ENCODE measurements at places on chromosomes 6 and 20.

DNA sequence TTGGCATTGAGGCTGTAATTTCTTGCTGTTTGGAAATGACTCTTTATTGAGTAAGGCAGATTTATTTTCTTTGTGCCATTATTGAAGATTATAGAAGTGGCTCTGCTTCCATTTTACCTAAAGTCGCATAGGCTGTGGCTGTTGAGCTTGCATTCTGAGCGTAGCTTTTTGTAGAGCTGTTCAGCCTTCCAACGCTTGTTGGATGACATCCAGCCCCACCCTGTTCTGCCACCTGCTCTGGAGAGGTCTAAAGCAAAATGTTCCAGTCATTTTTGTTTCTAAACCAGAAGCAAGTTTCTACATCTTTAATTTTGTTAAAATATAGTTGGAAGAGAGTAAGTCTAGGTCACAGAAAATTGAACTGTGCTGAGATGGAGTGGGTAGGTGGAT, 24.4 kb downstream of the UST start:
- no peak for DNase-seq

DNA sequence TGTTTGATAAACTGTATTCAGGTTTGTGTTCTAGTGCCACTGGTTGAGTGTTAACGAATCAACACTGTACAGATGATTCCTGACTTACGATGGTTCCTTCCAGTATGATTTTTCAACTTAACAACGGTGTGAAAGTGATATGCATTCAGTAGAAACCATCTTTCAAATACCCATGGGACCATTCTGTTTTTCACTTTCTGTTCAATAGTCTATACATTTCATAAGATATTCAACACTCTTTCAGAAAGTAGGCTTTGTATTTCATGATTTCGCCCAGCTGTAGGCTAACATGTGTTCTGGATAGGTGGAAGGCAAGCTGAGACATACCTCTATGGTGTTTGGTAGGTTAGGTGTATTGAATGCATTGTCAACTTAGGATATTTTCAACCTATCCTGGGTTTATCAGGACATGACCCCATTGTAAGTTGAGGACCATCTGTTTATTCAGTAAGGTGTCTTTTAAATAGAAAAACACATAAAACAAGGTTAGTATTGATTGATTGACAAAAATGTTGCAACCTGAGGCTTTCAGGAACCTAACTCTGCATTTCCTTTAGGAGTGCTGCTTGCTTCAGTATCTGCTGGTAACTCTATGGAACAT, 32.3 kb downstream of the SYNJ2 start:
- DNase-seq, result no peak

DNA sequence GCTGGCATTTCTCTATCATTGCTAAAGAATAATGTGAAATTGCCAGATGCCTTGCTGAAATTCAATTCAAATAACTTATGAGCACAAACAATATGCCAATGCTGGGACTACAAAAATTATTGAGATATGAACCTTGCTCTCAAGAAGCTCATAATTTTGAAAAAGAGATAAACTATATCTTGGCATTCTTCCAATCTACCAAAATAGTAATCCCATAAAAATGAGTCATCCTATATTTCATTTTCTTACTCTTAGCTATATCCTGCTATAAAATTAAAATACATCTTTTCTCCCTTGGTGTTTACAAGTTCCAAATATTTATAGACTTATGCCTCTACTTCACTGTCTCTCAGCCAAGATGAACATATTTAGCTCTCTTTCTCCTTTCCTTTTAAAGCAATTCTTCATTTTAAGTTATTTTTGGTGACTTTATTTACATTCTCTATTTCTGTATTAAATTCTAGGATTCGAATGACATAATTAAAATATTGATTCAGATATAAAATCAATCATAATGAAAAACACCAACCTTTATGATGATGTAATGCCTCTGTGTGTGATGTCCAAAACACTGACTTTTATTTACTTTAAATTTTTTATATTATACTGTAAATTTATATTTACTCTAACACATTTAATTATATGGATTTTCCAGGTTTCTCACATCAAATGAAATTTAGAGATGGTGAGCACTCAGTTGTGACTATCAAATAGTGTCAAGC, 152.6 kb downstream of the CDK19 start:
- no peak for DNase-seq

DNA sequence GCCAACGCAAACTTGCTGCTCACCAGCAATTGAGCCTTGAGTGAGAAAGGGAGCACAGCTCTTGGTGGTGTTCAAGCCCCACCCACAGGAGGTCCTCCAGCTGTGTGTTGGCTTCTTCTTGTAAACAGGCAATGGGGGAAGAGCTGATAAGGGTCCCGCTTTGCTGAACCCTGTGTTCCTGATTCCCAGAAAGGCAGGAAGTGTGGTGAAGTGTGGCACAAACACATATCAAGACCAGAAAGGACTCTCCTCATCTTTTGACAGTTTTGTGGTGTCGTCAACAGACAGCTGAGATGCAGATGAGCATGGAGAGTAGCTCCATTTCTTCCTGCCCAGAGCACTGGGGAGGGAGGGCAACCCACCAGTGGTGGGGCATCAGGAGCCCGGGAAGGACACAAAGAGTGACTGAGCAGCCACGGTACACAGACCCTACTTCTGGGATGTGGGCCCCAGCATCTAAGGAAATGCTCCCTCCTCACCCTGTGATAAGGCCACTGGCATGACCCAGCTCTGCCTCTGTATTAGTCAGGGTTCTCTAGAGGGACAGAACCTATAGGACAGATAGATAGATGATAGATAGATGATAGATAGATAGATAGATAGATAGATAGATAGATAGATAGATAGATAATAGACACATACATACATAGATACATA, 188.9 kb upstream of the TAB2 start:
- DNase-seq, result no peak

- DNase-seq, result no peak
Observed at GRCh38 chr6:2063547-2063946, 181.9 kb downstream of the GMDS start.

GRCh38 chr6:137919502-137919823, 52.4 kb downstream of the TNFAIP3 start:
- no peak for DNase-seq

DNA sequence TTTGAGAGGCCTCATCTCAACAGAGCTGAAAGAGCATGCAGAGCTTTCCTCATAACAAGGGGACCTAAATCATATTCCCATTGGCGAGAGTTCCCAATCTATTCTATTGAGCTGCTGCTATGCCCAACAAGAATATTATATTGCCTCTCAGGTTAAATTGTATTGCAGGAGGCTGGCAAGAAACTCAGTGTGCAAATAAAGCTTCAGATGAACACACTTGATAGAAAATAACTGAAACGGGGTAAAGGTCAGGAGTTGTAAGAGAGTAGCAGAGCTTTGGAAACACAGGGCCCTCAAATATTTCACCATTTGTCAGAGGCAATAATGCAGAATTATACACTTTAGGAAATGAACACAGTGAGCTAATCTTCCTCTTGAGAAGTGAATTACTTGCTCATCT, 364.3 kb upstream of the SPTLC3 start:
- no peak for DNase-seq

- no peak for DNase-seq
Observed at GRCh38 chr6:5942591-5942990, 64.1 kb downstream of the NRN1 start.

DNA sequence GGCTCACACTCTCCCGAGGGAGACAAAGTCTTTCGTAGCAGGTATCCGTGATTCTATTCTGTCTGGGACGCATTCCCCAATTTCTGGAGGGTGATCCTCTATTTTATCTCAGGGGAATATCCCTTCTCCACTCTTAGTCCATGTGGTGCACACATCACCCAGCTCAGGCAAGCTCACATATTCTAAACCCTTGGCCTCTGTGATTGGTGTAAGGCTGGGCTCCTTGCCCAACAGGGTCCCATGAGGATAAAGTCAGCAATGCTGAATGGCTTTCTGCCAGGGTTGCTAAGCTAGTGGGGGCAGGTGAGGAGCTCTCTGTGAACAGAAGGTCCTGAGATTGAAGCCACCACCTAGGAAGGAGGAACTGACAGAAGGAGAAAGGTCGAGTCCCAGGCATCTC, 137.2 kb downstream of the CDH26 start:
- DNase-seq, result no peak

DNA sequence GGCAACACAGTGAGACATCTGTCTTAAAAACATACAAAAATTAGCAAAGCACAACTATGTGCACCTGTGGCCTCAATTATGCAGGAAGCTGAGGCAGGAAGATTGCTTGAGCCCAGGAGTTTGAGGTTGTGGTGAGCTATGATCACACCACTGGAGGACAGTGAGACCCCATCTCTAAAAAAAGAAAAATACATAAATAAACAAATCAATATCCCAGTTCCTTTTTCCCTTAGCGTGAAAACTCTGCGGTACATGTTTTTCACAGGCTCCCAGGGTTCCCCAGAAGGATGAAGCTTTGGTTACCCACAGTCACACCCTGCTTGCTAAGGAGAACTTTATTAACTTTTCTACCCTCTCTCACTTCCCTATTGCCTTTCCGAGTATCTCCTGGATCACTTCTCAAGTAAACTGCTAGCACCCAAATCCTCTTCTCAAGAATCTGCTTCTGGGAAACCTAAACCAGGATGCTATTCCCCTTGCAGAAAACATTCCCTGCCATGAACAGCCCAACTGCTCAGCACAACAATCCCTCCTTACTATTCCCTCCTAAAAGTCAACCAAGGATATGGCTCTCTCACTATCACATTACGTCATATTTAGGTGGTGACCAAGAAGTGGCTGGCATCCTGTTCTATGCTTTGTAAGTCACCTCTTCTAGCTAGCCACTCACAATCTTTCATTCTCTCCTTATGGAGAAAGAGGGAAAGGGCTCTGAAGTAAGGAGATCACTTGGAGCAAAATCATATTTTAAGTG, 122.4 kb downstream of the IPCEF1 start:
- DNase-seq, result no peak

DNA sequence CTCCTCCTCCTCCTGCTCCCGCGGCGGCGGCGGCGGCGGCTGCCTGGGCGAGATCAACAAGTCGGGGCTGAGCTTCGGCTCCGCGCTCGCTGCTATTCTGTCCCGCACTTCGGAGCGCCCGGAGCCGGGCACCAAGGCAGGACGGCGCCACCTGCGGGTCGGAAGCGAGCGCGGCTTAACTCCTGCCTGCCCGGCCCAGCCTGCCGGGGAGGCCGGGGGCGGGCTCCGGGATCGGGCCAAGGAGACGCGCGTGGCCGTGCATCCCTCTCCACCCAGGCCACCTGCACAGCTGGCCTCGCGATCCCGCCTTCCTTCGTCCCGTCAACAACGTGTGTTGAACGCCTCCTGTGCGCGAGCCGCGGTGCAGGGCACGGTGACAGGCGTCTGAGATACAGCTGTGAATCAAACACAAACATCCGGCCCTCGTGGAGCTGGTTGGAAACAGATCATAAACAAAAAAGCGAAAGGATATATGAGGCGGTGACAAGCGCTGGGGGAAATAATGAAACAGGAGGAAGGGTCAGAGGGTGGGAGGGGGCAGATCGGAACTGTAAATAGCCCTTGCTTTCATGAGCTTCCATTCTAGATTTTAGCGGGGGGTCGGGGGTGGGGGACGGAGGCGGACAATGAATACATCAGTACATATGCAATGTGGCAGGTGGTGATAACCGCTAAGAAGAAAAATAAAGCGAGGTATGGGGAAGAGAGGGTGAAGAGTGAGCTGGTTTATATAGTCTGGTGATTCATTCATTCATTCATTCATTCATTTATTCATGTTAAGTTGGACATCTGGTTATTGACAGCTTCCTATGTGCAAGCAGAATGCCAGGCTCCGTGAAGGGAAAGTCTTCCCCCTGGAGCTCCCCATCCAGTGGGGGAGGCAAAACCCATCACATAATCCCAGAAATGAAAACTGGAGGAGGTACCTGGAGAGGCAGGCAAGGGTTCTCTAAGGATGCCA, 2.0 kb upstream of the KCNB1 start:
- no peak for DNase-seq

GRCh38 chr6:29491574-29491973, 3.8 kb upstream of the MAS1L start:
- DNase-seq, result no peak

DNA sequence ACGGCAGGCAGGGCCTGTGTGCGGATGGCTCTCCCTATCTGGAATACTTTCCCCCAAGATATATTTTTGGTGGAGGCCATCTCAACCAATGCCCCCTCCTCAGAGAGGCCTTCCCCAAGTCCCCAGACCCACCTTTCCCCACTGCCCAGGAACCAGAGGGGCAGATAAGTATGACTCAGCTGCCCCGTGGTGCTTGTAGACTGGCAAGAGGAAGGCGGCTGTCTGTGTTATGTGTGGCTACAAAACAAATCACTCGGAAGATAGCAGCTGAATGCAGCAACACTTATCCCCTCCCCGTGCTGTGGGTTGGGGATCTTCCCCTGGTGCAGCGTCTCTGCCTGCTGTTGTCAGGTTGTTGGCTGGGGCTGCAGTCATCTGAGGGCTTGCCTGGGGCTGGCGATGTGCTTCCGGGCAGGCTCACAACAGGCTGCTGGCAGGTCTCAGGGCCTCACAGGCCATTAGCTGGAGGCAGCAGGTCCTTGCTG, 7.1 kb downstream of the NPEPL1 start:
- no peak for DNase-seq

DNA sequence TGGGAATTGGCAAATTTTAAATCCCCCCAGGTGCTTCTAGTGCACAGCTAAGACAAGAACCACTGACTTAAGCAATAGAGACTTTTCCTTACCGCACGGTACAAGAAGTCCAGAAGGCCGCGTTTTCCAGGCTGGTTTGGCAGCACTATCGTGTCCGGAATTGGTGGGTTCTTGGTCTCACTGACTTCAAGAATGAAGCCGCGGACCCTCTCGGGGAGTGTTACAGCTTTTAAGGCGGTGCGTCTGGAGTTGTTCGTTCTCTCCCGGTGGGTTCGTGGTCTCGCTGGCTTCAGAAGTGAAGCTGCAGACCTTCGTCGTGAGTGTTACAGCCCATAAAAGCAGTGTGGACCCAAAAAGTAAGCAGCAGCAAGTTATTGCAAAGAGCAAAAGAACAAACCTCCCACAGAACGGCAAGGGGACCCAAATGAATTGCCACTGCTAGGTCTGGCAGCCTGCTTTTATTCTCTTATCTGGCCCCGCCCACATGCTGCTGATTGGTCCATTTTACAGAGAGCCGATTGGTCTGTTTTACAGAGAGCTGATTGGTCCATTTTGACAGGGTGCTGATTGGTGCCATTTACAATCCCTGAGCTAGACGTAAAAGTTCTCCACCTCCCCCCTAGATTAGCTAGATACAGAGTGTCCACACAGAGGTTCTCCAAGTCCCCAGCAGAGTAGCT, 264.5 kb downstream of the PREX1 start:
- no peak for DNase-seq

DNA sequence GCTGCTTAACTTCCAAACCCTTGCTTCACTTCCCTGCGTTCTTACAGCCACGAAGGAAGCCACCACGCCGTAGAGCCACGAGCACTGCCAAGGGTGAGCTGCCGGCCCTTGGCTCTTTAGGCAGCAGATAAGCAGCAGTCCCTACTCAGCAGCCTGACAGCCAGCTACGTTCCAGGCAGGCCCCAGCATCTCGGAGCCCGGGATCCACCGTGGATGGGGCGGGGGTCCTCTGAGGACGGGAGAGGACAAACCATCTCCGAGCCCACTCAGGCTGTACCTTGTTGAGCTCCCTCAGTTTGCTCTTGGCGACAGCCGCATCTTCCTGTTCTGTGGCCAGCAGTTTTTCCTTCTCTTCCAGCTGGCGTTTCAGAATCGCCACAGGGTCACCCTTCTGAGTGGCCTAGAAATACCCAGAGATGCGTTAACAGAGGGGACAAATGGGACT, 40.5 kb downstream of the RRBP1 start:
- no peak for DNase-seq
